Myometrial cell (primary cell): ENCODE measurements at places on chromosomes 5 and 9. TPM values are rescaled to one million over a fixed set of nuclear protein-coding genes. Genes with fewer than 3 reads are reported as not detected.

PRSS3 gene
- 50.3 and 60.5 TPM in 2 replicates for total RNA-seq

SPTAN1 gene
- total RNA-seq, result 195 and 254 TPM in 2 replicates

RNF224 gene
- total RNA-seq, result not detected in 2 replicates

ANXA6 gene
- 558 and 610 TPM in 2 replicates for total RNA-seq

PDZD2 gene
- 1.2 and 1.4 TPM in 2 replicates for total RNA-seq

RLN1 gene
- not detected in 2 replicates for total RNA-seq

ALDH1B1 gene
- total RNA-seq, result 28.2 and 35.7 TPM in 2 replicates

GLT6D1 gene
- total RNA-seq, result not detected in 2 replicates

BRD3OS gene
- 32.8 and 42.1 TPM in 2 replicates for total RNA-seq

RANBP17 gene
- 7.2 and 30.7 TPM in 2 replicates for total RNA-seq

F2RL2 gene
- 0.58 and 1.8 TPM in 2 replicates for total RNA-seq

ERP44 gene
- total RNA-seq, result 12.7 and 20.2 TPM in 2 replicates

PDE8B gene
- total RNA-seq, result not detected in 2 replicates

PHF24 gene
- total RNA-seq, result not detected in 2 replicates

SHC3 gene
- total RNA-seq, result 1.2 and 4.1 TPM in 2 replicates

PCDHB13 gene
- under 0.01 TPM in 1 of 2 replicates, not detected in the other for total RNA-seq

PRR7 gene
- total RNA-seq, result 19.5 and 30.3 TPM in 2 replicates

PCDHB2 gene
- total RNA-seq, result 0.18 and 0.29 TPM in 2 replicates

LRRC26 gene
- total RNA-seq, result not detected in 2 replicates

TAF11L10 gene
- not detected in 2 replicates for total RNA-seq

TAF11L5 gene
- total RNA-seq, result not detected in 2 replicates

MYMK gene
- not detected in 2 replicates for total RNA-seq

NUTM2F gene
- total RNA-seq, result not detected in 2 replicates

KIF12 gene
- total RNA-seq, result not detected in 2 replicates

TBCA gene
- 165 and 166 TPM in 2 replicates for total RNA-seq

NME5 gene
- 0.86 and 2.5 TPM in 2 replicates for total RNA-seq

FBLL1 gene
- total RNA-seq, result 0.29 TPM in 1 of 2 replicates, not detected in the other

FBP2 gene
- total RNA-seq, result 0.29 TPM in 1 of 2 replicates, not detected in the other

AMBP gene
- not detected in 2 replicates for total RNA-seq

GRK6 gene
- total RNA-seq, result 48.4 and 55.9 TPM in 2 replicates

KIF2A gene
- total RNA-seq, result 25.1 and 29.6 TPM in 2 replicates

HAVCR2 gene
- not detected in 2 replicates for total RNA-seq

IRGM gene
- not detected in 2 replicates for total RNA-seq

GRXCR2 gene
- total RNA-seq, result not detected in 2 replicates

SNCAIP gene
- 14.4 and 26.2 TPM in 2 replicates for total RNA-seq

TLX3 gene
- total RNA-seq, result not detected in 2 replicates

TBC1D13 gene
- total RNA-seq, result 13.5 and 13.6 TPM in 2 replicates

CNTNAP3 gene
- 0.29 and 0.53 TPM in 2 replicates for total RNA-seq

FYB1 gene
- total RNA-seq, result not detected in 2 replicates

FOXD4L6 gene
- not detected in 2 replicates for total RNA-seq

PKD2L2 gene
- not detected in 2 replicates for total RNA-seq

SPINK1 gene
- not detected in 2 replicates for total RNA-seq

GIN1 gene
- total RNA-seq, result 5.5 and 7.8 TPM in 2 replicates

TMEM252 gene
- not detected in 2 replicates for total RNA-seq

PCDHA1 gene
- total RNA-seq, result not detected in 2 replicates

ITGA1 gene
- 4.0 and 11.5 TPM in 2 replicates for total RNA-seq

TRPM3 gene
- total RNA-seq, result under 0.01 and 10.6 TPM in 2 replicates

SELENOP gene
- 62.8 and 69.8 TPM in 2 replicates for total RNA-seq

AHRR gene
- 0.29 and 2.8 TPM in 2 replicates for total RNA-seq

SPATA31C1 gene
- not detected in 2 replicates for total RNA-seq
